Vagina (tissue), 2 donors: ENCODE measurements at places on chromosomes 16 and 17.

- DNase-seq, result no peak
Measured at GRCh38 chr16:76959166-76959565, 231.8 kb upstream of the MON1B start.

- no peak for DNase-seq
Measured at GRCh38 chr17:57948555-57949420, 6.4 kb downstream of the CUEDC1 start.

DNA sequence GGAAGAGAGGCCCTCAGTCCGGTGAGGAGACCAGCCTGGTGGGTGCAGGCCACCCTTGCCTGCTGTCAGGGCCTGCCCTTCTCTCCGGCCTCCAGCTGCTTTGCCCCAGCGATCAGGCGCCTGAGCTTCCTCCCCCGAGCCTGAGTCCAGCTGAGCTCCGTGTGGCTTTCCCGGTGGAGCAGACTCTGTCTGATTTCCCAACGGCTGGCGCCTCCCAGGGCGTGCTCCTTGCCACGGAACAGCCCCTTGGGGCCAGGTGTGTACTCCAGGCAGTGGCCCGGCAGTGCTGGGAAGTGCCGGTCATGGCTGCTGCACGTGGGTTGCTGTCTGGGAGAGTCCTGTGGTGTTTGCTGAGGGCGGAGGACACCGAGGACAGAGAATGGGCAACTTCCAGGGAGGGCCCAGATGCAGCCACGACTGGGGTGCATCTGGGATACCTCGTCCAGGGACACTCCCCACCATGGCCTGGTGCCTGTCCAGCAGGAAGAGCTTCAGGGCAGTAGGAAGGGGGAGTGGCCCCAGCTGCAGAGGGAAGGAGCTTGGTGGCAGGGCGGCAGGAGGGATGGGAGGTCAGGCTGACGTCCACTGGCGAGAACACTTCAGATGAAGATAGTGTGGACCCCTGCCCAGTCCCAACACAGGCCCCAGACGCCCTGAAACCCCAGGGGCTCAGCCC, 22.5 kb downstream of the METRNL start:
- no peak for DNase-seq

GRCh38 chr17:80312621-80313135, 52.0 kb downstream of the RNF213 start:
- no peak for DNase-seq

DNA sequence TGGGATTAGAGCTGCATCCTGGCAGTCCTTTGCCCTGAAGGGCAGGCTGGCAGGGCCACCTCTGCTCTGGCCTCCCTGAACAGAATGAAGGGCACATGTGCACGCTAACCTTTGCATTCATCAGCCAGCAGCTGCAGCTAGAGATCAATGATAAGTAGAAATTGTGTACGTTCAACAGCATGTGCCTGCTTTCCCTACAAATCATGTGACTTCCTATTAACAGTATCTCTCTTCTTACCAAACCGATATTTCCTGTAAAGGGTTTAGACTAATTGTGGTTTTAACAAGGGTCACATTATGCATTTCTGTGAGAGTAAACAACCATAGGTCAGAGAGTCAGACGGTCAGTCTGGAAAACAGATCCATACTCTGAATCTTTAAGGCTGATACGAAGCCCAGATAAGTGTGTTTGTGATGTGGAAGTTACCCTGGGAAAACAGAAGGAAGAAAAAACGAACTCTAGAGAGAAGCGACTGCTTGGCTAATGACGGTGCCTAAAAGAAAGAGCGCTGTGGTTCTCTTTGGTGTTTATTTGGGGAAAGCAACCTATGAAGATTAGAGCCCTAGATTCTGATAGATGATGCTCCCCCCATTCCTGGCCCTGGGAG, 219.4 kb downstream of the MAF start:
- no peak for DNase-seq

- DNase-seq, result no peak
Measured at GRCh38 chr16:52350031-52350642, 196.8 kb downstream of the TOX3 start.

DNA sequence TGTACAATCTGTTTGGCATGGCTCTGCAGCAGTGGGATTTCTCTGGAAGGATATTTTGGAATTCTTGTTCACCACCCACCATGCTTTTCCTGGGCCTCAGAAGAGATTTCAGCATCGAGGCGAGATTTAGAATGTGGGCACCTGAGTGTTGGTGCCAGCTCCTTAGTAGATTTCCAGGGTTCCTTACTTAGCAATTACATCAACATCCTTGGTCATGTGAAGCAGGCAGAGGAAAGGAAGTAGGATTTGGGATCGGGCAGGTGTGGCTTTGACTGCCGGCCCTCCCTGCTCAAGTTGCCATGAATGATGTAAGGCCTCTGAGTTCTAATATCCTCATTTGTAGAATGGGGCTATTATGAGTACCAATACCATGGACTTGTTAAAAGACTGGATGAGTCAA, 13.1 kb upstream of the RBFOX1 start:
- DNase-seq, result no peak

DNA sequence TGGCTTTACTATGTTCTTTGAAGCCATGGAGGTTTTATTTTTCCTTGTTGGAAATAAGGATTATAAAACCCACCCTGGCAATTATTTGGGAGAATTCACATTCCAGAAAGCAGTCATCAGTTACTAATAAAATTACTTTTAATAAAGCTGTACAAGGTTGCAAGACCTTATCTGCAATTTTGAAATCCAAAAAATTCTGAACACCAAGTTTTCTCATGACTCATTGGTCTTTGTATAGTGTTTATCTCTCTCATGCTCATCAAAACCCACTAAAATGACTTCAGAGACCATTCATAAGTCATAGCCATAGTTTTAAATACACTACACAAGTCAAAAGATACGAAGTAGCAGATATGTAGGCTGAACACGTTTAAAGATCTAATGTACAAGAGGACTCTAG, 6.0 kb upstream of the KRT38 start:
- DNase-seq, result no peak

DNA sequence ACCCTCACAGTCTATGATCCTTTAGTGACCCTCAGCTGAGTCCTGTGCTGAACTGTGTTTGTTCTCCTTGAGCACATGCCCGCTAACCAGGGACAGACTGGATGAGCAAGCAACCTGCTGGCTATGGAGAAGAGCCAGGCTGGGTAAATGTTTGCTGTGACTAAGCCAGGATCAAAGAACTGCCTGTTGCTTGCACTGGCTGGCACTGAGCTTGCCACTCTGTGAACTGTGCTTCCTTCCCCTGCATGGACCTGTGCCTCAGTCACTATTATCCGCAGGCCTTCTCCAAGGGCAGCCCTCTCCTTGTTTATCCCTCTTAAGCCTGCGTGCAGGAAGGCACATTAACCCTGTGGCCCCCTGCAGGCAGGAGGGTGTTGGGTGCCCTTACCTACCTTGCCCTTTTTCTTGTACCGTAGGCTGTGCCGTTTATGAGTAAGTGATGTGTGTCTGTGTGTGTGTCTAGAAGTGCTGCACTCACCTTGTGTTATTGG, 7.4 kb downstream of the PNPO start:
- DNase-seq, result no peak

GRCh38 chr16:88558457-88559442, 11.5 kb upstream of the ZC3H18 start:
- DNase-seq, result no peak

DNA sequence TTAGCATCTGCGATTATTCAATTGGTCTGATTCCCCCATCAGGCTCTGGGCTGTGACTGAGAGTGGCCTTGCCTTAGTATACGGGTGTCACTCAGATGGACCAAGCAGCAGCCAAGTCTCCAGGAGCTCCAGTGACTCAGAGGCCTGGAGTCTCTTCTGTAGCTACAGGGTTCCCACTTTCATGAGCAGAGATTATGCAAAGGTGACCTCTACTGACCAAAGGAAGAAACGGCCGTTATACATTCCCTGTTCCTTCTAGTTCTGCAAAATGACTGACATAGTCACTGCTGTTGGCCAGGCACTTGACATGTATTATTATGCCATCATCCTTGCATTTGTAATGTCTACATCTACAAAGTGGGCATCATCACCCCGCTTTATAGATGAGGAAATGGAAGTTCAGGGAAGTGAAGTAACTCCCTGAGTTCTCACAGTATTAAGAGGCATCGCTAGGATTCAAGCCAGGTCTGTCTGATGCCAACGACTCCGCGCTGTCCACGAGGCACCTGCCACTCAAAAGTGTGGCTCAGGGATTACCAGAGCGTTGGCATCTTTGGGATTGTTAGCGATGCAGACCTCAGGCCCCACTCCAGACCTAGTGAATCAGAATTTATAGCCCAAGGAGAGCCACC, 23.3 kb downstream of the SLC38A7 start:
- no peak for DNase-seq

- DNase-seq, result no peak
Measured at GRCh38 chr17:63985387-63986140, 12.6 kb upstream of the PRR29 start.

DNA sequence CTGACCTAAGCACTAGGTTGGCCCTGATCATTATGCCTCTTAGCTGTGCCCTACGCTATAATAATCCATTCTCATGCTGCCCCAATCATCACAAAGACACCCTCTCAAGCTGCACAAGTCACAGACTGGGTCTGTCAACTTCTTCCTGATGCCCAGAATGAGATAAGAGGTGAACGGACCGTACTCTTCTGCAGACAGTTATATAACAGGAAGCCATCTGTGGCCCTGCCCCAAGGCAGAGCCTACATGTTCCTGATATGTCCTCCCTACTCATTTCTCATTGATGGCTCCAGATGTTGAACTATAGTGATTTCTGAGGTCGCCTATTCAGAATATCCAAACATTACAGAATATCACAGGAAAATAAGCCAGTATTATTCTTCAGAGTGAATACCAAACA, 471.6 kb upstream of the ERCC4 start:
- no peak for DNase-seq
